ENCODE measurements at places on chromosomes 2 and 18.

GRCh38 chr18:46069524-46069923 is 2.5 kb downstream of the PSTPIP2 start:
- no peak for DNase-seq
- H3K27ac ChIP-seq = no peak overlapping the region
- H3K4me1 ChIP-seq = peaks cover 24% of the 10 kb centered on the region
- H3K4me3 ChIP-seq = no peak overlapping the region
- H3K27me3 ChIP-seq = no peaks in the 10 kb centered on the region
- no peaks in the 10 kb centered on the region for H3K36me3 ChIP-seq

DNA sequence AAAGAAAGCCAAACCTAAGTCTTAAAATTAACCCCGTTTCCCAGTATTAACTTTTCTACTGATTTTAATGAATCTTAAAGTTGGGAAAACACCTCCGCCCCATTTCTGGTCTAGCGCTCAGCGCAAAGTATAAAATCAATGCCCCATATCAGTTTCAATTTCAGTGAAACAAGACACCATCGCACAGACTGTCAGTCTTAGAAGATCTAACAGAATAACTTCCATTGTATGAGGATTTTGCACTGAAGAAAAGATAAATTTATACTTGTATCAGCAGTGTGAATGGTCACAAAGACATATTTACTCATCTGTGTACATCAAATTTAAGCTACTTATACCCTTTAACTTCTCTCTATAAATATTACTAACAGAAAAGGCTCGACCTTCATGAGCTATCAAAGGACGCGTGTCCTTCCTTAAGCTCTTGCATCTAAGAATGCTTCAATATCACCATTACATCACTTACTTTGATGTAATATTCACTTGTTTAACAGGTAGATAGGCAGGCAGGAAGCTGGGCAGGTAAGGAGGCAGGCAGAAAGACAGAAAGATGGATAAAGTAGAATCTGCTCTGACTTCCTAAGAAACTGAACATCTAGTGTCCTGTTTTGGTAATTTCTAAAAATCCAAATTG is 183.0 kb downstream of the TCF4 start:
- H3K4me3 ChIP-seq = no peak overlapping the region
- peak overlapping the region; percentile 73 for H3K27ac ChIP-seq
- H3K36me3 ChIP-seq = no peaks in the 10 kb centered on the region
- H3K27me3 ChIP-seq = no peaks in the 10 kb centered on the region
- no peaks in the 10 kb centered on the region for H3K4me1 ChIP-seq

GRCh38 chr2:113734185-113734584 is 22.3 kb downstream of the SLC35F5 start:
- no peak overlapping the region for H3K4me3 ChIP-seq
- H3K27me3 ChIP-seq = no peaks in the 10 kb centered on the region
- no peak for DNase-seq
- H3K27ac ChIP-seq = no peak overlapping the region

- peaks cover 26% of the 10 kb centered on the region for H3K4me1 ChIP-seq
- H3K36me3 ChIP-seq = no peaks in the 10 kb centered on the region
- H3K27me3 ChIP-seq = no peaks in the 10 kb centered on the region
Observed at GRCh38 chr2:171084128-171084527, 76.6 kb downstream of the TLK1 start.

DNA sequence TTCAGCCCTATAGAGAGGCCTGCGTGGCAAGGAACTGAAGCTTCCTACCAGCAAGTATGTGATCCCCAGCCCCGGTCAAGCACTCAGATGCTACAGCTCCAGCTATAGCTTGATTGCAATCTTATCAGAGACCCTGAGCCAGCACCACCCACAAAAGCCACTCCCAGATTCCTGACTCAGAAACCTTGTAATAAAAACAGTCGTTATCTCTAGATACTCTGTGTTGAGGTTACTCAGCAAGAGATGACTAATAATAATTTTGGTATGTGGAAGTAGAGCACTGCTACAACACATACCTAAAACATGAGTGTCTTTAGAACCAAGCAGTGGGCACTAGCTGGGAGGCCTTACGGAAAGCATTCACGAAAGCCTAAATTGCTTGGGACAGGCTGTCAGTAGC is 216.9 kb downstream of the UXS1 start:
- H3K4me3 ChIP-seq = no peak overlapping the region
- DNase-seq = no peak
- no peaks in the 10 kb centered on the region for H3K4me1 ChIP-seq
- no peaks in the 10 kb centered on the region for H3K36me3 ChIP-seq
- no peaks in the 10 kb centered on the region for H3K27me3 ChIP-seq

DNA sequence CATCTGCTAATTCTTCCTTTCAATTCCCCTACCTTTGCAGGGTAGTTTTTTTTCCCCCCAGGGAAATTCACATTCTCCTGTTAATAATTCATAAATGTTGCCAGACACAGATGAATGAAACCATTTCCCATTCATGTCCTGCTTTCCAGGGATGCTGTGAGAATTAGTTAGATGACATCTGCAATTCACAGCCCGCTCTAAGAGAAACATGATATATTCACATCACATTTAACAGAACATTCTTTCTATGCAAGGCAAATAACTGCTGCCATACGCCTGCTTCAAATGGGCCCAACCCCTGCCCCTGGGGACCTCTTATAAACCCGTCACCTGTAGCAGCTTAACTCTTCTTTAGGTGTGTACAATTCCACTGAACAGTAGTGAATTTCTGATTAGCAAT is 110.6 kb upstream of the CTAGE1 start:
- H3K36me3 ChIP-seq = no peaks in the 10 kb centered on the region
- H3K4me1 ChIP-seq = no peaks in the 10 kb centered on the region
- no peaks in the 10 kb centered on the region for H3K27me3 ChIP-seq
- no peak for DNase-seq
- H3K27ac ChIP-seq = no peak overlapping the region

DNA sequence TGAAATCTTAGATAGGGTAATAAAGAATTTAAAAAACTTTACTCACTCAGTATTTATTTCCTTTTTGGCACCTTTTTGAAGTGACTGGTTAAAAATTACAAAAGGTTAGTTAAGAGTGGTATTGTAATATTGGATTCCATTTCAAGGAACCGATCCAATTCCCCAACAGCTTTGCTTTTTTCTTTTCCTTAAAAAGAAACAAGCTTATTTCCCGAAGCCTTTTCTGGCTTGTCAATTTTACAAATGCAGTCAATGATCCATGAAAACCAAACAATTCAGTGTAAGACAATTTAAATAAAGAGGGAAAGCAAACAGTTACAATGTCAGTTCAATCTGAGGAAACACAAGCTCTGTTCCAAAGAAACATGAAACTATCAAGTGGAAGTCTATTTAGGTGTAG is 200.2 kb downstream of the RIT2 start:
- no peaks in the 10 kb centered on the region for H3K27me3 ChIP-seq
- no peak for DNase-seq
- H3K36me3 ChIP-seq = no peaks in the 10 kb centered on the region
- H3K4me3 ChIP-seq = no peak overlapping the region
- H3K27ac ChIP-seq = no peak overlapping the region
- no peaks in the 10 kb centered on the region for H3K4me1 ChIP-seq

DNA sequence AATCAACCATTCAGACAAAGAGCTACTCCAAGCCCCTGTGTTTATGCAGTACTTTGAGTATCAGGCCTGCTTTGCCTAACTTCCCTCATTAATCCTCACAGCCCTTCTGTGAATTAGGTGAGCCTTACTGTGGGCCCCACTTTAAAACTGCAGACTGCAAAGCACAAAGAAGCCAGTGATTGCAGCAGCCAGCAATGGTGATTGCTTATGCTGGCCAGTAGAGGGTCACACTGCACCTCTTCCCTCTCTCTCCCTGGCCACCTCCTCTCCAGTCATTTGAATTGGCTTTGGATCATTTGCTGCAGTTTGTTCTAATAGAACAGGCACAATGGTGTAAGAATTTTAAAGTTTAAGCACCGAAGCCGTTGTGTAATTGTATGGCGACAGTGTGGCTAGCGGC is 229.9 kb downstream of the AGPS start:
- DNase-seq = no peak
- H3K27ac ChIP-seq = no peak overlapping the region
- H3K4me1 ChIP-seq = no peaks in the 10 kb centered on the region

GRCh38 chr2:230234845-230235244 is 9.3 kb downstream of the SP140 start:
- H3K27me3 ChIP-seq = no peaks in the 10 kb centered on the region
- no peak overlapping the region for H3K4me3 ChIP-seq
- no peaks in the 10 kb centered on the region for H3K4me1 ChIP-seq
- DNase-seq = no peak
- no peaks in the 10 kb centered on the region for H3K36me3 ChIP-seq
